ENCODE measurements at places on chromosomes 4 and X.

DNA sequence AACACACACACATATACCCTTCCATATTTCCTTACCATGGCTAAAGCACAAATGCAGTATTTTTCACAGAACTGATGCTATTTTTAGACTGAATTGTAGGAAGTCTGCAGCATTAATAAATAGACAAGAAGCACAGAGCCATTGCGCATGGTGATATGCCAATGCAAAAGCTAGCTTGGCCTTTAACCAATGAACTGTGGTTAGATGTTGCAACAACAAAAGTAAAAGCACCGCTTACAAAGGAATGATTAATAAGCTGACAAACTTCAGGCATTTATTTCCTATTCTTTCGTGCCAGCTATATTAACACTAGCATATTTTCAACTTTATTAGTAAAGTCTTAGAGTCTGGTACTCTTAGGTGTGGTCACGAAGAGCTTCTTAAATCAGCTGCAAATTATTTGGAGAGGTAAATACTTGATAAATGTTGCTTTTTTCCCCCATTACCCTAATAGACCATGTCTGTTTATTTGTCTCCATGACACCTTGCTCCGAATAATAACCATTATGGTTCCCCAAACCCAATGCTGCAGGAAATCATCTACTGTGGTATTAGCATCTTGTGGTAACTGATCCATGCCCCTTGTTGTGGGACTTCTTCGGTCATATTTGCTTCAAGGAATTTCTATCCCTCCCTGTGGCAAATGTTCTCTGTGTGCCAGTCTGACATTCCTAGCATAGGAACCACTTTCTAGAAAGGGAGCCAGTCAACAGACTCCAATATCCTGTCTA lies 306.1 kb upstream of the TAPT1 start:
- peak; percentile 89 for DNase-seq

DNA sequence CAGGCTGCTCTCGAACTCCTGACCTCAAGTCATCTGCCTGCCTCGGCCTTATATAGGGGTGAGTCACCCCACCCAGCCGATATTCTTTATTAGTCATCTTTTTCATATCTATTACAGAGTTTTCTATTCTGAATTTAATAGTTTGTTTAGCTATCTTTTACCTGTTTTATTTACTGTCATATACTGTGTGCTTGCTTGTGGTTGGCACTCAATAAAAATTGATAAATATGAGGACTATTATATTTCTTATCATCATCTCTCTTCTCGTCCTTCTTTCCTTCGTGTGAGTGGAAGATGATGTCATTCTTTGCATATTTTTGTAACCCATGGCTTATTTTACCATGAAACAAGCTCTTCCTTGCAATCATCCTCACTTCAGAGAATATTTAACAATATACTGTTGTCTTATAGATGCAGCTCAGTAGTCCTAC lies 265.5 kb downstream of the ARHGAP24 start:
- peak; percentile 62 for DNase-seq

DNA sequence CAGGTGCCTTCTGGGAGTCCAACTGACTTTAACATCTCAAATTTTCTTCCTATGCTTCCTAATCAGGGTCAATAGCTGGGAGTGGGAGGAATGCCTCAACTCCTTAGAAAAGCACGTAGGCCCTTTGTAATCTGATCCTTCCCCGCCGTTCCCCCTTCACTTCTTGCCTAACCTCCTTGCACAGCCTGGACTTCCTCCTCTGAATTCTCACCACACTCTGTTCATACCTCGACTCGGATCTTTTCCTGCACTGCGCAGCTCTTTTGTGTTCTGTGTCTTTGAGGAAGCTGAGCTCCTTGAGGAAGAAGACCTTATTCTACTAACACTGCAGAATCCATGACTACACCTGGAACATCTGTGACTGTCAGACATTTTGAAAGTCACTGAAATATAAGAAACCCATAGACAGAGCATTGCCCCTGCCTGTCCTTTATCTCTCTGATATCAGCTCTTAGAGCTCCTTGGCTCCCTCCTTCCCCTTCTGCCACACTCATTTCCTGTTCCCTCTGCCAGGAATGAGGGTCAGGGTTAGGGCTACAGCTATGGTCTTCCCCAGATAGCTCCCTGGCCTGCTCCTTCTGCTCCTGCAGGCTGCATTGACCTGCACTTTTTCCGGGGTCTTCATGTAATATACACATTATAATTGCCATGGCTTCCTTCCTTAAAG lies 140.2 kb upstream of the LDB2 start:
- DNase-seq, result no peak

DNA sequence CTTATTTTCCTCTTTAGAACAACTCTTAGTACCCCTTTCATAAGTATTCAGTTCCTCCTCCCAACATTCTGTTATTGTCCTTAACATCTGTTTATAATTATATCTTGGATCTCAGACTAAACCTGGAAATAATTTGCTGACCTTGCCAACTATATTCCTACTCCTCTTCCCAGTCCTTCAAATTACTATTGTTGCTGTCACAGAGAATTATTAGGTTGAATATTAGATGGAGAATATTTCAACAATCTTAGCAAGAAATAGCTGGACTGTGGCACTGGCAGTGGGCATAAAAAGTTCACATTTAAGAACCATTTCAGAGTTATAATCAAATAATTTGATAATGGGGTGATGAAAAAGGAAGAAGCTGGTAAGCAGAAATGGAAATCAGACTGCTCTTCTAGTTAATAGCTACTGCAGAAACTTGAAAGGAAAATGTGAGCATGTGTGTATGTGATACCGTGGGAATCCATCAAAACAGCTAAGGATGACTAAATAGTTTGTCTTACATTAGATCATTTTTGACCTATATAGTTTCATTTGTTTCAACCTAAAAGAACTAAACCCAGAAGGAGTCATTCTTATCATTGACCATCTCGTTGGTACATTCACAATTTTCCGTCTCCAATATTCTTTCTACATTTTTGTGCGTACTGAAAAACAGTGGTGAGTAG lies 43.3 kb upstream of the PRDM8 start:
- DNase-seq, result peak; percentile 35

- no peak for DNase-seq
Observed at GRCh38 chrX:38820751-38821150, 19.5 kb downstream of the MID1IP1 start.

DNA sequence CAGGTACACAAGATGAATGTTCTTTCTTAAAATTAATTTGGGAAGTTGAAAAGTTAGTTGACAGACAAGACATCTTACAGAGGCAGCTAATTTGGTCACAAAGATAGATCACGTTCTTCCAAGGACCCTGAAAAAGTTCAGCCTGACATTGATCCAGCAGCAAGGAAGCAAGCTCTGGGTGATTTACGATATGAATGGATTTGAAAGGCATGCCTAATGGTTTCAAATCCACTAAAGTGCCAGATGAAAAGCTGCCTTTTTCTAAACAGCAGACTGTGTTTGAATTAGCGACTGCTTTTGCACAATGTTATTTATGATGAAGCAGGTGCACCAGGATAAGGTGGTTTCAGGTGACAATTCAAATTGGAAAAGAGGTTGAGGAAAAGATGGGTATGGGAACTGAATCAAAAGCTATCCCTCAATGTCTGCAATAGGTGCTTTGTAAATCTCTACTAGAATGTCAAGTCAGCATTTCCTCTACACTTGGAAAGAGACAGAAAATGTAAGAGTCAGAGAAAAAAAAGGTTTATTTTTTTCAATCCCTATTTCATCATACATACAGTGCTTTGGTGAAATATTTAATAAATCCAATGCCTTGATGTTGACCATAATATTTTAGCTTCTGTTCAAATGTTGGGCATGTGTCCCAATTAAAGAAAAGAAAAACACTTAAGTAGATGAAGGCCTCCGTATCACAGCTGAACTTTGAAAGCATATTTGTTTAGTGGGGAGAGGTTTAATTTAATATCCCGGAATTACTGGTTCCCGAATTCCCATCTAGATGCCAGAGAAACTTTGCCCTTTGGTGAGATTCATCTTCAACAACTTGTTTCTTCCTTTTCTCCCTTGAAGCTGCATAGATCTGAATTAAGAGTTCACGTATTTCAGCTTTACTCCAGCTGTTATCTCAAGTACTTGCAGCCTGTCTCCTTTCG lies 6.0 kb downstream of the RASGEF1B start:
- no peak for DNase-seq

GRCh38 chrX:19334945-19335626 lies 8.6 kb upstream of the PDHA1 start:
- DNase-seq, result no peak

GRCh38 chr4:140044337-140044902 lies 109.6 kb downstream of the MAML3 start:
- DNase-seq, result no peak

DNA sequence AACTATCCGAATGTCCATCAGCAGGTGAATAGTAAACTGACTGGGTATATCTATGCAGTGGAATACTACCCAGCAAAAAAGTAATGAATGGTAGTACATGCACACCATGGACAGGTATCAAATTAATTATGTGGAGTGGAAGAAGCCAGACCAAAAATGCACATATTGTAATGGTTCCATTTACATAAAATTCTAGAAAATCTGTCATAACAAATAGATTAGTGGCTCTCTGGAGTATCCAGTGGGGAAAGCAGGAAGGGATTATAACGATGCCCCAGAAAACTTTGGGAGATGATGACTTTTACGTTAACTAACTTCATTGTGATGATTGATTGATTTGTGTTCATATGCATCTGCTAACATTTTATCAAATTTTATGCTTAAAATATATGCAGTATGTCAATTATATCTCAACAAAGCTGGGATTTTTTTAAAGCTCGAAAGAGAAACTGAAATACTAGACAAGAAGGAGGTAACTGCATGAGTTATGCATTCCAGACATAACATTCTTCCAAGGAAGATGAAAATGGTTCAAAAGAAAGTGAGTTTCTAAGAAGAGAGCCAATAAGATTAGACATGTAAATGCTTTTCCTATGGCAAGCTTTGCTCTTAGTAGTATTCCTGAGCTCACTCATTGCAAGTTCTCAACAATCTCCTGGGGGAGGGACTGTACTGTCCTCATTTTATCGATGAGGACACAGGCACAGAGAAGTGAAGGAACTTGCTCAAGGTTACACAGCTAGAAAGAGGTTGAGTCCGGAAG lies 58.6 kb upstream of the MSX1 start:
- DNase-seq, result peak; percentile 78

GRCh38 chr4:65791111-65791811 lies 121.0 kb upstream of the EPHA5 start:
- peak; percentile 9 for DNase-seq

DNA sequence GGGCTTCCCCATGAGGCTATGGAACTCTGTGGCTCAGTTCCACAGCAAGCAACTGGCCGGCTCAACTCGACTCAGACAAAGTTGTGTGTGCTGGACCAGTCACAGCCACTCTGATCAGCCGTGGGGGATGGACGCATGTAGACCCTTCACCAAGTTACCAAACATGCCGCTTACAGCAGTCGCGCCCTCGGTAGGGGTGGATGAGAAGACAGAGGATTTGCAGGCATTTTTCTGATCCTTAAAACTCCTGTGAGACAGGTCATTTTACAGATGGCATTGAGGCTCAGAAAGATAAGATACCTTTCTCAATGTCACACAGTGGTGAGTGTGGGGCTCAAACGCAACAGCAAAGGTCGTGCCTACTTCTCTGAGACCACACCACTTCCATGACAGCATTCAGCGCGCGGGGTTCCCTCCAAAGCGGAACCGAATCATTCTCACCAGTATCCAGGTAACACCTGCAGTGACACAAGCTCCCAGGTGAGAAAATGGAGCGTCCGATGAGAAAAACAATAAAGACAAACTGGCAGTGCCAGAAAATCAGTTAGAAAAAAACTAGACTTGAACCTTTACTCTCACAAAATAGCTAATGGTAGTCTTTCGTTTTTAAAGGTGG lies 83.6 kb downstream of the RELL1 start:
- no peak for DNase-seq

DNA sequence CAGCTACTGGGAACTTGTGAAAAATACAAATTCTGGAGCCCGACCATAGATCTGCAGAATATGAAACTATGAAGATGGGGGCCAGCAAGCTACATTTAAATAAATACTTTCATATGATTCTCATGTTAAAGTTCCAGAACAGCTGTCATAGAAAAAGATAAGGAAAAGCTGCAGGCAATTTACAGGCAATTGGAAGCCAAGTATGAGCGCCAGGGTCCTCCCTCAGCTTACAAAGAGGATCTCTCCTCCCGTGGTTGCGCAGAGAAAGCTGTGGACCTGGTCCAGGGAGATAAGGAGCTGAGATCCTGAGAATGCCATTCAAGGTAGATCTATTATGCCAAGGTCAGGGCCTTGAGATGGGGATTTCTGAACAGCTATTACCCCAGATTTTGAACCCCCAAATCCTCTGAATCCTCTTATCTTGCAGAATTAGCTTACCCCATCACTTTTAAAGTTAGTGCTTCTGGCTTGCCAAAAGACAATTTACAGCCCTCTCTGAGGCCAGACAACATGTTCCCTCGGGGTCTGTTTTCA lies 25.6 kb upstream of the FRAS1 start:
- no peak for DNase-seq

- no peak for DNase-seq
Observed at GRCh38 chr4:75698162-75698962, 25.2 kb upstream of the G3BP2 start.

DNA sequence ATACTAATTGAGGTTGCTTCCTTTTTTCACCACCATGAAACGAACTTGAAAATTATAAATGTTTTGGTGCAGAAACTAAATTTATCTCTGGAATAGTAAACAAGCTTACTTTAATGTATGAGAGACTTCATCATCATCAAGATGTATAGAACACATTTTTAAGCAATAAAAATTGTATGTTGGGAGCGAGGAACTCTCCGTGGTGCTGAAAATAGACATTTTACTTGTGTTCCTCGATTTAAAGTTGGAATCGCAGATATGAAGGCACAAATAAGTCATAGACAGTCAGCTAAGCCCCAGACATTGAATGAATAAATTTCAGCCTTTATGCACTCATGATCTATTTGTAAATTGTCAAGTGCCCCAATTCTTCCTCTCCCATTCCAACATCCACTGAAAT lies 310.7 kb downstream of the STK32B start:
- peak; percentile 53 for DNase-seq

DNA sequence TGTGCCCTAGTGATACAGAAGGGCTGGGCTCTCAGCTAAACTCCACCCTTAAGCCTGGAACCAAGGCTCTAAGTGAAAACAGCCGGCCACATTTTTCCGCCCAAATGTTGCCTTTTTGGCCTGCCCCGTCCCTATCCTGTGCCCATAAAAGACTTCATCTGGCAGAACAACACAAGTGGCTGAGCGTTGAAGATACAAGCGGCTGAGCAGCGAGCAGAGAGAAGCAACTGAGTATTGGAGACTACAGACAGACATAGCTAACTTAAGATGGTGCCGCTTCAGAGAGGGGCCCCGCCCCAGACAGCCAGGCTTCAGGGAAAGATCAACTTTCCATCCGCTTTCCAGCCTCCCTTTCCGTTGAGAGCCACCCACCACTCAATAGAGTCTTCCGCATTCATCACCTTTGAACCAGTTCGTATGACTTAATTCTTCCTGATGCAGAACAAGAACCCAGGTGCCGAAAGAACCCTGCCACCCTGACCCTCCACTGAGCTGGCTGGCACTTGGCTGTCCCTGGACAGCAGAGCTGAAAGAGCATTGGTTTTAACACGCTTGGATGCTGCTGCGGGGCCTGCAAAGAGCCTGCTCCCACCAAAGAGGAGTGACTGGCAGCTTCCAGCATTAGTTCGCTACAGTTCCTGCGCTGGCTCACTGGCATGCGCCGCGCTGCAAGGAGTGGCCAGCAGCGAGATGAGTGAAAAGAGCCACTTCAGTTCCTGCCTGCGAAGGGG lies 853.2 kb upstream of the INTU start:
- DNase-seq, result peak; percentile 32

Measured in fibroblast of skin of scalp (primary cell).